ENCODE measurements at places on chromosomes 2 and 18. TPM values are rescaled to one million over a fixed set of nuclear protein-coding genes. Genes with fewer than 3 reads are reported as not detected.

The PUM2 gene
- total RNA-seq: 47.2 TPM

The SMAD7 gene
- total RNA-seq: 22.9 TPM

The CCDC74B gene
- total RNA-seq: 7.4 TPM

The TRABD2A gene
- 9.9 TPM for total RNA-seq

The GALNT5 gene
- 2.8 TPM for total RNA-seq

The GAREM2 gene
- 9.7 TPM for total RNA-seq

The DARS1 gene
- 52.7 TPM for total RNA-seq

The ASB3 gene
- total RNA-seq: 16.1 TPM

Measured in A549 treated with CpdA at 1 μM for 4 hours (cell line).